Activated CD4-positive, CD25-positive, alpha-beta regulatory T cell (primary cell): ENCODE measurements at places on chromosomes 5 and 9.

DNA sequence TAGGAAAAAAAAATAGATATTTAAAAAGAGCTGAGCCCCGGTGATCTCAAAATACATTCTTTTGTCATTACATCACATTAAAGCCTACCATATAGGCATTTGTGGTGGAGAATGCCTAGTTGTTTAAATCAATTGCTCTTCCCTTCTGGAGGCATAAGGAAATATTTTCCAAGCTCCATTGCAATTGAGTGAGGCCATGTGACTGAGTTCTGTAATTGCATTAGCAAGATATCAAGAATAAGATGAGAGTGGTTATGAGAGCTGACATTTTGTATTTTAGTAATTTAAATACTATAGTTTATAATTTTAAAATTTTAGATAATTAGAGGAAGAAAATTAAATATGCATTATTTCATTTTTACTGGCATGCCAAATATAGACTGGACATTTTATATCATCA, 1195.9 kb downstream of the DTWD2 start:
- no peak for DNase-seq

- DNase-seq: no peak
Measured at GRCh38 chr5:73630765-73631164, 4.8 kb downstream of the ARHGEF28 start.

GRCh38 chr9:92911511-92912475, 34.0 kb upstream of the ZNF484 start:
- DNase-seq: no peak

DNA sequence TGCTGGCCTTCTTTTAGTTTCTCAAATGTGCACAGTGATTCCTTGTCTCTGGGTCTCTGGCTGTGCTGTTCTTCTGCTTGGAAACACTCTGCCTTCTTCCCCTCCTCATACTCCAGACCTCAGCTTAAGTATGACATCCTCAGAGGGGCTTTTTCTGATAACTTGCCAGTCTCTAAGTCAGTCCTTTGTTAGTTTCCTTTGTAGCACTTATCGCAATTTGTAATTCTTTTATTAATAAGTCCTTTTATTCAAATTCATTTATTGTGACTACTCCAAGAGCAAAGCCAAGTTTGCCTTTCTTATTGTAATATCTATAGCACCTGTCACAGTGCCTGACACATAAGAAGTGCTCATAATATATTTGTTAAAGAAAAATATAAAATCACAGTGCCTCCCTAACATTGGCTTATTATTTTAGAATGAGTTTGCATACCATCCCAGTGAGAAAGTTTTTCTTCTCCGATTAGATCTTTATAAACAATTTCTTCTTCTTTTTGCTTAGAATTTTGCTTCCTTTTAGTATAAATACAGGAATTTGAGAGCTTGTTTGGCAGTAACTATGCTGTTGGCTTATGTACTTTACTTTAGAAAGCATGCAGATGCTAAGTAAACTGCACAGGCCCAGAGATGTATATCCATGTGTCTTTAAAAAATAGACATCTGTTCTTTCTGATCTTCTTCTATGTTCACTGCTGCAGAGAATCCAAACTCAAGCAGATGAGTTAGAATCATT, 198.0 kb downstream of the GAS1 start:
- DNase-seq: no peak

DNA sequence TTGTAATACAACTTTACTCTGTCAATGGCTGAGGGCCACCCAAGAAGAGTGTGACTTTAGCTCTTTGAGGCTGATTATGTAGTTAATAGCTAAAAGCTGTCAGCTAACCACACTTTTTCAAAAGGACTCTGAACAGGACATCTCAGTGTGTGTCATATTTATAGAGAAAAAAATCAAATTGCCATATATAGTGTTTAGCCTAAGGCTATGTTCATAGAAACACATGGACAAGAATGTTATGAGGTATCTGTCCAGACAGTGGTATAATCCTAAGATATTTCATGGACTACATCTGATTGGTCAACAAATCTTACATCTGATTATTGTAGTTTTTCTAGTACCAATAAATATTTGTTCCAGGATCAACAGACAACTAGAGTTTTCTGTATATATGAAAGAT, 42.1 kb upstream of the CDH18 start:
- no peak for DNase-seq

DNA sequence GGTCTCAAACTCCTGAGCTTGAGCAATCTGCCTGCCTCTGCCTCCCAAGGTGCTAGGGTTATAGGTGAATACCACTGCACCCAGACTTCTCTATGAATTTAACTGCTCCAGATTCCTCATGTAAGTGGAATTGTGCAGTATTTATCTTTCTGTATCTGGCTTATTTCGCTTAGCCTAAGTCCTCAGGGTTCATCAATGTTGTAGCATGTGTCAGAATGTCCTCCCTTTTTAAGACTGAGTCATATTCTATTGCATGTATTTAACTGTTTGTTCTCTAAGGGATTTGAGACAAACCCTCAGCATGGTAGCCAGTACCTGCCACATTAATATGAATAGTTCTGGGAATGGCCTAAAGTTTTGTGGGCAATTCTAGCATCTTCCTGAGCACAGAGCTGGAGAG, 53.9 kb upstream of the TUT7 start:
- no peak for DNase-seq

DNA sequence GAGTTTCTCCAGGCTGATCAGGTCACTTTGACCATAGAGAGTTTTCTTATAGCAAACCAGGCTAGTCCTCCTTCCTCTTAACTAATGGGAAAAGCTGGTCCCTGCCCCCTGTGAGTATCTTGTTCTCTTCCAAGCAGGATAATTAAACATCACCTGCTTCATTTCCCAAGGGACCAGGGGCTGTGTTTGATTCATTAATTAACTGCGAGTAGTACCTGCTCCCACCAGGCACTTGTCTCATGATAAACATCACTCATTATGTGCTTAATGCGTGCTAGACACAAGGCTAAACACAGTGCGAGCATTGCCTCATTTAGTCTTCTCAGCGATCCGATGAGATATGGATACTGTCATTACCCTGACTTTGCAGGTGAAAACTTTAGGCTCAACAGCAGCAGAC, 1.7 kb upstream of the FAM163B start:
- DNase-seq: no peak

DNA sequence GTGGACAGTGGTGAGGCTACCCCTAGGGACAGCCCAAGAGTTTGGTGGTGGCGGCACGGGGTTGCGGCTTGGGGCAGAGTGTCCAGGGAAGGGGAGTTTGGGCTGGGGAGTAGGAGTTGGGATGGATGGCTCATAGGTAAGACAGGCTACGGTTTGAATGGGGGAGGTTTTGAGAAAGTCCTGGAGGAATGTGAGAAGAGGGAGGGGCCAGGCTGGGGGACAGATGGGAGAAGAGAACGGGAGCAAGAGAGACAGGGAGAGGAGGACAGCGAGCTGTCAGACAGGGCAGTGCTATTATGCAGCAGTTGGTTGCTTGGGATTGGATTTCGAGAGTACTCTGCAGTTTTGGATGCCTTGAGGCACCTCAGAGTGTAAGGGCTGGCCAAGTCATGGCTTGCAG, 24.5 kb downstream of the PSD2 start:
- no peak for DNase-seq

- peak; percentile 33 for DNase-seq
Measured at GRCh38 chr5:151772029-151772845, 483 bp downstream of the G3BP1 start.

DNA sequence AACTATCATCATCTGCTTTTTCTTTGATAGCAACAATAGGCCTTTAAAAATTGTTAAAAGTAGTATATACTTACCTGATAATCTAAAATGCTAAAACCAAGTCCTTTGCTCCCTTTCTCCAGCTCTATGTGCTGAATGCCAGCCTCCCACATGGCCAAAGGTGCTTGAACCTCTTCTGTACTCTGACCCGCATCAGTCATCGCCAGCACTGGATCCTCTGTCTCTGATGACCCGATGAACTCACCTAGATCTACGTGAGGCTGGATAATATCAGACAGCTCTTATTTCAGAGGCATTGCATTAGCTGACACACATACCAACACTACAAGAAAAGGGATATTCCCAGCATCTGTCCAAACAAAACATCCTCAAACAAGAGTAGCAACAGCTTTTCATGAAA, 89.5 kb downstream of the MPDZ start:
- no peak for DNase-seq

DNA sequence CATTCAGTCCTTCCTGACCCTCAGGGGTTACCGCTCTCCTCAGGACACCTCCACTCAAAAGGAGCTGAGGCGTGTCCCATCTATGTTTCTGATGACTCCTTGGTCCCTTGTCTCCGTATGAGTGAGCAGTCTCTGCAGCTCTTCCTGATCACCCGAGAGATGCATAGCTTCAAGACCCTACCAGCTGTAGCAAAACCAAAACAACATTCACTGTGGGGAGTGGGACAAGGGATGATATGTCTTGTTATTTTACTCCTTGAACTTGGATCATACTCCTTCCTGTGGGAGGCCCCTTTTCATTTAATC, 14.4 kb downstream of the GLDC start:
- no peak for DNase-seq
